ENCODE measurements at places on chromosomes 6 and 20. TPM values are rescaled to one million over a fixed set of nuclear protein-coding genes. Genes with fewer than 3 reads are reported as not detected.

The EFCAB8 gene
- not detected for total RNA-seq

The DSP gene
- 47.9 TPM for total RNA-seq

The TRAPPC3L gene
- total RNA-seq: not detected

- no peak for DNase-seq
These were observed 102.3 kb upstream of the CCN2 start for GRCh38 chr6:132053511-132053910.

DNA sequence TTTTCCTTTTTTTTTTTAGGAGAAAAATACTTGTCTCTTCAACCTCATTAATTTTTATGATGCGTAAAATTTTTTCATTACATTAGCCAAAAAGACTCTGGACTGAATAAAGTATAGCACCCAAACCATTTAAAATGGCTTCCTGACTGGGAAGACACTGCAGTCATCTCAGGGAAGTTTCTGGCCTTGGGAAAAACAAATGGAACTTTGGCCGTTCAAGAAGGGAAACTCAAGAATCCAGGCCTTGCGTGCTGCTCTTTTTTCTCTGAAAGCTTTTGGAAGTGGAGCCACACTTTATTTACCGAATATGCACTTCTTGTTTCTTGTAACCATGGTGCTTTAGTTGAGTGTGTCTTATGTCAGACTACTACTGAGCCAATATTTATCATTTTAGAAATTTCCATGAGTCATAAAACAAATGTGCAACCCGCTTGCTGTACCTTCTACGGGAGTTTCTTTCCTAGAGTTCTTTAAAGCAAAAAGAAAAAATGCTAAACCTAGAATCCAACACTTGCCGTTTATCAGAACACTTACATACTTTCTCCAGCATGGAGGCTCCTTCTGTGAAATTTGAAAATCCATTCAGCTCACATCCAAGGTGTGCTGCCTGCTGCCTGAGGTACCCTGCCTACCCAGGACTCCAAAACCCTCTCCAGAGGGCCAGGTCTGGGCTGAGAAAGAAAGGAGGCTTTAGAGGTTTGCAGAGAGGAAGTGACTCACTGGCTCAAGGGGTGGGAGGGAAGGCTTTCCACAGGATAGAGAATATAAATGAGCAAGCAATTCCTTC lies 11.5 kb upstream of the DSTN start:
- no peak for DNase-seq

The PPP1R14C gene
- total RNA-seq: 0.31 TPM

DNA sequence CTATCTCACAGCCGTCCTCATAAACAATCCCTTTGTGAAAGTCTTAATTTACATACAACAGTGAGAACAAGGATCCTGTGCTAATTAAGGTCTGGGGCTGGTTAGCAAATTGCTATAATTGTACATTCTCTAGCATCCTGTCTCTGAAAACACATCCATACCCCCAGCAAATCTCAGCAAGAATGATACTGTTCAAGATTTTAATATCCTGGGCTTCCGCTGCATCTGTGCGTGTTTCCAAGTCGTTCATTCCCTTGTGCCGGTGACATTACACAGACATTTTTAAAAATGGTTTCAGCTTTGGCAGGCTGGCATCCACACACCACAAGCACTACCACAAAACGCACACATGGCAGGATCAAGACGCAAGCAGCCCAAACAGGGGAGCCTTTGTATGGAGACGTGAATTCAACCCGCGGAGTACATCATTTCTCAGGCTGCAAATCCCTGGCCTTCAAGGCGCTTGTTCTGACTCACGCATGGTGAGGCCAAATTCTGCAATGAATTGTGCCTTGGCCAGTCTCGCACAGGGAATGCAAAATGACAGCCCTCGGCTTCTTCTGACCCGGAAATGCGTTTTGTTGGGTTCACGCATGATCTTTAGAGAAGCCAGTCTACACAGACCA lies 20.3 kb downstream of the ZMYND8 start:
- DNase-seq: no peak

- no peak for DNase-seq
These were observed 469.1 kb downstream of the GJA1 start for GRCh38 chr6:121904559-121904958.

Data from omental fat pad (tissue), 4 donors.